ENCODE measurements at places on chromosomes 5 and 9.

- DNase-seq, result no peak
These were observed 185.8 kb downstream of the KCTD16 start for GRCh38 chr5:144356489-144356888.

DNA sequence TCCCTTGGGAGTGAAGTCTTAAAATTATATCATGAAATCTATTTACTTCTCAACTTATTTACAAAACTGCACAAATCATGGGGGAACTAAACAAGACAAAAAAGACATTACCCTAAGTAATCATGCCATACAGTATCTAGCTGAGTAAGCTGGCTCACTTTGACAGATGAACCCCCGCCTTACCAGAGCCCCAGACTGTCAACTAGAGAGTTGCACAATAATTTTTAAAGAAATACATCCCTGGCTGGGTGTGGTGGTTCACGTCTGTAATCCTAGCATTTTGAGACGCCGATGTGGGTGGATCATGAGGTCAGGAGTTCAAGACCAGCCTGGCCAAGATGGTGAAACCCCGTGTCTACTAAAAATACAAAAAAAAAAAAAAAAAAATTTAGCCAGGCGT lies 62.3 kb downstream of the LPAR1 start:
- no peak for DNase-seq

GRCh38 chr5:154206311-154206710 lies 15.8 kb downstream of the GALNT10 start:
- DNase-seq, result no peak

DNA sequence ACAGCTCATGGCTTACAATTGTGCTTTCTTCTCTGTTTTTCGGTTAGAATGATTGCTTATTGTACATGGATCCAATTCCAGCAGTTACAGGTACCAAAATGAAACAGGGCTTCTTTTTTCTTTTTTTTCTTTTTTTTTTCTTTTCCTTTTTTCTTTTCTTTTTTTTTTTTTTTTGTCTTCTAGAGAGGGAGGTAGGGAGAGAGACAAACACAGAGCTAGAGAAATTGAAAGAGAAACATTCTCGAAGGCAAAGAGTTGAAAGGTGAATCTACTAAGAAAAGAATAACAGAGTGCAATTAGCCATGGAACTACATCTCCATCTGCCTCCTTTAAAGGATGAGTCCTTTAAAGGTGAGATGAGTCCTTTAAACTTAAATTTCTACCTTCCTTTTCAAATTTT lies 1.0 kb upstream of the EDIL3 start:
- no peak for DNase-seq

DNA sequence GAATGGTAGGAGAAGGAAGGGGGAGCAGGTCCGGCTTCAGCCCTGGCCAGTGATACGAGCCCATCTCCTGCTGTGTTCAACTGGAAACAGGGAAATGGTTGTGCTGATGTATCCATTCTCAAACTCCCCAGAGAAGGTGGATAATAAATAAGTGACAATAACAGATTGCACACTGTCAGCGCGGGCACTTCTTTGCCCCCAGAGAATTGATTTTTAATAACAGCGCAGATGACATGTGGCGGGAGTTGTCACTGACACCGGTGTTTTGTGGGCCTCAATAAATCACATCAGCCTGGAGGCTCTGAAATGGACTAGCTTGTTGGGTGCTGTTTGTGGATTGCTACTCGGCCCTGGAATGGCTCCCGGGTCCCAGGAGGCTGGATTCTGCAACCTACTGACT lies 141.4 kb upstream of the PANK3 start:
- DNase-seq, result no peak

DNA sequence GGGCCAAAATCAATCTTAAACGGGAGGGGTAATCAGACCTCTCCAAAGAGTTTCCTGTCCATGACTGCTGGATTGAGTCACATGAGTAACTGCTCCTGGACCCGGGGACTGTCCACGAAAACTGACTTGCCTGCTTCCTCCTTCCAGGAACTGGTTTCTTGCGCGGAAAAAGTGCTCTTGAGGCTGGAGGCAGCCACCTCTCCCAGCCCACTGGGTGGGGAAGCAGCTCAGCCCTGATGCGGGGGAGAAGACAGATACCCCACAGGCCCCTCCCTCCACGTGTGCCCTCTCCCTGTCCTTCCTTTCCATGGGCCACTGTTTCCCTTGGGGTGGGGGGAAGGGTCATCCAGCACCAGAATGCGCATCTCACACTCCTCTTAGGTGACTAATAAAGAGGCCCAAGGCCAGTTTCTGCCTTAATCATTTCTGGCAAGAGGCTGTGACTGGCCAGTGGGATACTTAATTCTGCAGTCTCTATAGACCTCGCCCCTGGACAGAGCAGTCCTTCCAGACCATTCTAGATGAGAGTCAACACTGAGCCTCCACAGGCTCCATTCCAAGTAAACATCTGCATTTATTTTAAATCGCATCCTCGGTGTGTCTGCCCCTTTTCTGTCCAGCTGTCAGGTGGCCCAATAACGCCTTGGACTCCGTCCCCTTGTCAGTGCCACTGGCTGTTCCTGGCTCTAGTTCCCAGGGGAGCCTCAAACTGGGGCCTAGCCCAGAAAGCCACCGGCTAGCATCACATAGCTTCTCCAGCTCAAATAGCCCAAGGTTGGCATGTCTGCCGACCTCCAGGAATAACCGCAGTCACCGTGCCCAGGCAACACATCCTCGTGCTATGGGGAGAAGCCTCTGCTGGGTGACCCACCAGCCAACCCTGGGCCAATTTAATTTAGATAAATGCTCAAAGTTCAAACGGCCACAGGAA lies 12.0 kb downstream of the REXO4 start:
- DNase-seq, result no peak

DNA sequence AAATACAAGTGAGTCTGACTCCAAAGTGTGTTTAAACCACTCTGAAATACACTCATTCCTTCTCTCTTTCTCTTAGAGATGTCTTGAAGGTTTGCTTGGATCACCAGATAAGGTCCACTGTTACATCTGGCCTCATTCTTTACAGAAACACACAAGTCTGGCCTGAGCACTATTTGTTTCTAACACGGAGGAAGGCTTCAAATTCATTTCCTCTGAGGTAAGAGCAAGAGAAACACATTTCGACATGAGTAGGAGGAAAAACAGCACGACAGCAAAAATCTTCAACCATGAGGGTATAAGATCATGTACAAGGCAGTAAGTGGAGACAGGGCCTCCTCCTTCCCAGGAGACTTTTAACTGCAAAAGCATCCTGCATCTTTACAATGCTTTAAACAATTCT lies 8.0 kb downstream of the SIL1 start:
- DNase-seq, result no peak
